ENCODE measurements at places on chromosomes 16 and 17.
A peak's percentile ranks its signal among the peaks of the same experiment; 100 is the strongest.

DNA sequence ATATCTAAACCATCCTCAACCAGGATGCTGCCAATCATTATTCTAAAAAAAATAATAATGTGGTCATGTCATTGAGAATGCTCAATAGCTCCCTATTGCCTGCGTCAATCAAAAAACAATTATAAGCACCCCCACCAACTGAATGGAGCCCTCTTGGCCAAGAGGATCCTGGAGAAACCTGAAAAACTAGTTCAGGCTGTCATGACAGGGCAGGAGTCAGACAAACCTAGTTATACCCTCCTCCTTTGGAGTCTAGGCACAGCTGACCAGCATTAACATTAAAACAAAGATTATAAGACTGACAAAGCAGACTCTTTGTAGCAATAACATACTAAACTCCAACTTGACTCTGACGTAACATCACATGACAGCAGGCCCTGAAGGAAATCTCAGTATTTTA, 119.2 kb upstream of the CCL2 start:
- no peak for DNase-seq

- DNase-seq: no peak
Observed at GRCh38 chr16:29940656-29941055, 14.6 kb upstream of the KCTD13 start.

DNA sequence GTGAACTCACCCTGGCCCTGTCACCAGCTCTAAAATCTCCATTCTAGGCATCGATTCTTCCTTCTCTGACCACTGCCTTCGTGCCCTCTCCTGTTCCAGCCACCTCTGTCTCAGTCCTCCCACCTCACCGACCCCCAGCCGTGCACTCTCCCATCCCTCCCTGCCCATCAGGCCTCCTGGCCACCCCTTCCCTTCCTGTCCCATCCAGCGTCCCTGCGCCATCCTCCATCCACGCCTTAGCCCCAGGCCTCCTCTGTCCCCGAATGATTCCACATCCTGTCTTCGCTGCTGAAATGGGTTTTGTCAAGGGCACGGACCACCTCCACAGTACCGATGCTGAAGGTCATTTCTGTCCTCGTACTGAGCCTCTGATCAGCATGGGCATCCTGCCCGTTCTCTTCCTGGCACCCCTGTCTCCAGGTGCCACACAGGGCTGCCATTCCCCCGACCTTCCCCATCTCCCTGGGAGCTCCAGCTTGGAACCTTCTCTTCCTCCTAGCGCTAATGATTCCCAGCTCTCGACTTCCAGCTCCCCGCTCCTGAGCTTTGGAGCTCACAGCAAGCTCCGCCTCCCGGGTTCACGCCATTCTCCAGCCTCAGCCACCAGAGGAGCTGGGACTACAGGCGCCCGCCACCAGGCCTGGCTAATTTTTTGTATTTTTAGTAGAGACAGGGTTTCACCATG, 2.6 kb downstream of the TRIM65 start:
- DNase-seq: no peak

GRCh38 chr17:33366960-33367359, 73.9 kb upstream of the ASIC2 start:
- DNase-seq: no peak

- no peak for DNase-seq
Observed at GRCh38 chr17:42928714-42929496, 28.3 kb downstream of the G6PC1 start.

DNA sequence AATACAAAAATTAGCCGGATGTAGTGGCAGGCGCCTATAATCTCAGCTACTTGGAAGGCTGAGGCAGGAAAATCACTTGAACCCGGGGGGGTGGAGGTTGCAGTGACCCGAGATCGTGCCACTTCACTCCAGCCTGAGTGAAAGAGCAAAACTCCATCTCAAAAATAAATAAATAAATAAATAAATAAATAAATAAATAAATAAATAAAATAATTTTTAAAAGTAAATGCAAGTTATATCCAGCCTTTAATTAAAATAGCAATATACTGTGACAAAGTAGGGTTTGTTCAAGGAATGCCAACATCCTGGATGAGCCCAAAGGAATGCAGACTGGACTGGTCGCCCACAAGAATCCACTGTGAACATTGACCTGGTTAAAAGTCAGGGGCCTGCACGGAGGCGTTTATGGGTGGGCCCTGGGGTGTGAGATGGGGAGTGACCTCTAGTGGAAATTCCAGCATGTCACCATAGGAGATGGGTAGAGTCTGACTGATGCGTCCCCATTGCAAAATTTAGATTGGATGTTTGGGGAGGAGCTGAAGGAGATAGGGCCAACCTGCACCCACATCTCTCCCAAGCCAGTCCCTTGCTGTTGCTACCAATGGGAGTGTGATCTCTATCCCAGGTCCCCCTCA, 9.7 kb upstream of the PIK3R5 start:
- no peak for DNase-seq

- DNase-seq: peak; percentile 38
Observed at GRCh38 chr16:354971-355461, 2.5 kb upstream of the AXIN1 start.

DNA sequence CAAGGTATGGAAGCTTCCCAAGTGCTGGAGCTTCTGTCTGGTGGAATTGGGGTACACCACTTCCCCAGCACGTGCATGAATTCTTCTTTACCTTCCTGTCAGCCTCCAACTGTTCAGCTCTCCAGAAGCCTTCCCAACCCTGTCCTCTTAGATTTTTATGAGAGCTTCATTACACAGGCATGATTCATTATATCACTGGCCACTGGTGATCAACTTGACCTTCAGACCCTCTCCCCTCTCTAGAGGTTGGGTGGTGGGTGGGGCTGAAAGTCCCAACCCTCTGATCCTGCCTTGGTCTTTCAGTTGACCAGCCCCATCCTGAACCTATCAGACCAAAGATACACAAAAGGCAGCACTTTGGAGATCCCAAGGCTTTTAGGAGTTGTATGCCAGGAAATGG, 795.7 kb upstream of the SOX9 start:
- no peak for DNase-seq

DNA sequence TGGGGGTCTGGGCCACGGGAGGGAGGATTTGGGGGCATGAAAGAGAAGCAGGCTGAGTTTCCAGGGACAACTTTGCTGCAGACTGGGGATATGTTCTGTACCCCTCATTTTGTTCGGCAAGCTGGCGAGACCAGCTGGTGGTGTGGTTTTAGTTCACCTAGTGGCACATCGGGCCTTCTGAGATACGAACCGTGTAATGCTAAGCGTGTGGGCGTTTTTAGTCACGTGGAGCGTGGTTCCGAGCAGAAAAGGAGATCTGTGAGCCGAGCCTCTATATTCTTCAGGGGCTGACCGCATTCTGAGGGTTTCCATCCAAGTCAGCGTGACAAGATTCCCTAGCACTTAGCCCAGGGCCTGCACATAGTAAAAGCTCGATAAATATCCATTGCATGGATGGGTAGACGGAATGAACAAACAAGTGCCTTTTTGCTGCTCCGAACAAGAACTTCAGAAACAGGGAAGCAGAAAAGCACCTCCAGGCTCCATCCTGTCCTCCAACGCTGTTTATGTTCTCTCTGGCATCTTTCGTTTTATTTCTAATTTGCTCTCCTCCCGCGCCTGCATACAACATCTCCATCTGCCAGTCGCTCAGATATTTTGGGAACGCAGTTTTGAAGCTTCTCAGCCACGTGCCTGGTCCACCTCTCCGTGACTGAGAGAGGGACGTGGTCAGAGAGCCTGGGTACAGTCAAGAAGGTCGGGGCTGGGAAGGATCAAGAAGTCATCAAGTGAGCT, 5.8 kb downstream of the SYT17 start:
- DNase-seq: no peak

- no peak for DNase-seq
Observed at GRCh38 chr17:71636644-71637043, 484.2 kb upstream of the SOX9 start.
